ENCODE measurements at places on chromosomes 7 and 10. TPM values are rescaled to one million over a fixed set of nuclear protein-coding genes. Genes with fewer than 3 reads are reported as not detected.

Gene PRLHR
- not detected for total RNA-seq

Gene MDH2
- total RNA-seq = 149 TPM

Gene AMZ1
- total RNA-seq = 0.08 TPM

Gene TRPV5
- total RNA-seq = not detected

Gene TMEM196
- total RNA-seq = not detected

Measured in activated CD4-positive, alpha-beta T cell treated with anti-CD3 and anti-CD28 coated beads, Interleukin-2, amount 10 ng/mL, durations not matched to agents 7 days and 5 days (primary cell).